Muscle of back (tissue), 13 donors: ENCODE measurements at places on chromosomes 16 and 17.

DNA sequence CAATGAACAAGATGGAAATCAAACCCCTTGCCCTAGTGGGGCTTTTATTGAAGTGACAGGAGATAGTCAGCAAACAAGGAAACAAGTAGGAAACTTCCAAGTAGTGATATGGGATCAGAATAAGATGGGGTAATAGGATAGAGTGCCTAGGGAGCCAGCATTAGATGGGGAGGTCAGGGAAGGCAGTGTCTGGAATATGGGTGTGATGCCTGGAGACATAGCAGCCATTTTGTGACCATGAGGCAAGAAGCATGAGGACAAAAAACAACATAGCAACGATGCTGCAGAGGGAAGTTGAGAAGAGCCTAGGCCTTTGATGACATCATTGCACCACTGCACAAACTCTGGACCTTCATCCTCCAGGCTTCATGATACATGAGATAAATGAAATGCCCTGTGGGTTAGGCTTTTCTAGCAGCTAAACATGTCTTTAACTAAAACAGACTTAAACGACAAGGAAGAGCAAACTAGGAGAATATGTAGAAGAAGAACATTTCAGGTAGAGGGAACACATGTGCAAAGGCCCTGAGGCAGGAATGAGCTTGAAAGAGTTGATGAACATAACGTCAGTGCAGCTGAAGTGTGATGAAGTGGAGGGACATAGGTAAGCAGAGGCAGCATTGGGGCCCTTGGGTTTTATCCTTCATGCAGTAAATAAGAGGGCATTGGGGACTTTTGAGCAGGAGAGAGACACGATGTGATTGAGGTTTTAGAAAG is 18.2 kb upstream of the TMEM11 start:
- DNase-seq: no peak

- DNase-seq: peak; percentile 9
Measured at GRCh38 chr17:28112181-28112580, 69.7 kb downstream of the NLK start.

DNA sequence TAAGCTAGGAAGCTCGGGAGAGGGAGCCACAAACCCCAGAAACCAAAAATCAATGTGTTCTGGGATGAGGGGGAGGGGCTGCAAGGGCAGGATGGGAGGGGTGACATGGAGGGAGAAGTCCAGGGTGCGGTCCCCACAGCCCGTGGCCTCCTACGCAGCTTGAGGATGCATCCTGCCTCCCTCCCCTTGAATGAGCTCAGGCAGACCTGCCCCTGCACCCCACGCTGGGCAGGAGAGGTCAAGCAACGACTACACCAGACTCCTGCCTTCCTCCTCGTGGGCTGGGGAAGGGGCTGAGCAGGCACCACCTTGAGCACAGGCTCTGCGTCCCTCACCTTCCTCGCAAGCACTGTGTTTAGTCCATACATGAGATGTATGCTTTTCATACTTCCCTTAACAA is 3.9 kb downstream of the ANKRD13B start:
- DNase-seq: no peak

DNA sequence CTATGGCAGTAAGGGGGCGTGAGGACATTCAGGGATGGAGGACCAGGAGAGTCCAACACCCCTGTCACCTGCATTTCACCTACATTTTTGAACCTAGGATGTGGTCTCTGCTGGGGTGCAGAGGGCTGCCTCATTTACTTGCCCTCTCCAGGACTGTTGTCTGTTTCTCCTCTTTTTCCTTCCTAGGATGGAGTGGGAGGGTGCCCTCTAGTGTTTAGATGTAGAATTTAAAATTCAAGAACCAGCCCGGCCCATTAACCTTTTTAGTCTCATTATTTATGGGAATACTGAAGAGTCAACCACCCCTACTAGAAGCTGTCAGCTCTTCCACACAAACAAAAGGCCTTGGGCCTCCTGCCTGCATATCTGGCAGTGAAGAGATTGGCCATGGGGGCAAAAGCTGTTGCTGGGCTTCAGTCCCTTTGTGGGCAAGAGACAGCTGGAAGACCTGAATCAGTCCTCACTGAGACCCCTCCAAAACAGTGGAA is 2.5 kb upstream of the STARD3 start:
- no peak for DNase-seq

GRCh38 chr16:31461201-31461920 is 2.1 kb downstream of the ARMC5 start:
- no peak for DNase-seq

DNA sequence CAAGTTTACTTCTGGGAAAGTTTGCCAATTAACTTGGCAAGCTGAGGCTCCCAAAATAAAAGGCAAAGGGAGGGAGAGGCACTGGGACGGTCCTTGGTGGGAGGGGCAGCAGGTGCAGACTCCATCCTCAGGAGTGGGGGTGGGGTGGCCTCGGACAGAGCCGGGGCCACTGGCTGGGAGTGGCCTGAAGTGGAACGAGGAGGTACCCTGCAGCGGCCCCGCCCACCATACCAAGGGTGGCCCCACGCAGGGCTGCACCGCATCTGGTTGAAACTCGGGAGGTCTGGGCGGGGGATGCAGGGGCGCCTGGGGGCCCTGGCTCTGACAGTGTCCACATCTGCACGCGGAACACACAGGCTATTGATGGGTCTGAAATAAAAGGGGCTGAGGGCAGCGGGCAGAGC is 42.4 kb upstream of the SLC38A10 start:
- no peak for DNase-seq

DNA sequence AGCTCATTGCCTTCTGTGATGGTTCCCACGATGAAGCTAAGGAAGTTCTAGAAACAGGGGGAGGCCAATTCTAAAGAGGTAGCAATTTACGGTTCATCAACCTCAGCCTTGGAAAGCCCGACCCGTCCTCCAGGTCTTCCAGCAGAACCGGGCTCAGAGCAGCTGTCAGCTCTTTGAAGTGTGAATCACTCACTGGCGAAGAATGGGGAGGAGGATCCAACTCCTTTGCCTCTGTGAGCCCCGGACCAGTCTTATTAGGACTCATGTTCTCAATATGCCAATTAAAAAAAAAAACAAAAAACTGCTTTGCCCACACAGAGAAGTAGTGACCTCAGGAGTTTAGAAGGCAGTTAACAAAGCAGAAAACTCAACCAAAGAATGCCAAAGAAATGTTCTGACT is 31.4 kb downstream of the STX8 start:
- no peak for DNase-seq
